ENCODE measurements at places on chromosomes 7 and 10.
A peak's percentile ranks its signal among the peaks of the same experiment; 100 is the strongest.

DNA sequence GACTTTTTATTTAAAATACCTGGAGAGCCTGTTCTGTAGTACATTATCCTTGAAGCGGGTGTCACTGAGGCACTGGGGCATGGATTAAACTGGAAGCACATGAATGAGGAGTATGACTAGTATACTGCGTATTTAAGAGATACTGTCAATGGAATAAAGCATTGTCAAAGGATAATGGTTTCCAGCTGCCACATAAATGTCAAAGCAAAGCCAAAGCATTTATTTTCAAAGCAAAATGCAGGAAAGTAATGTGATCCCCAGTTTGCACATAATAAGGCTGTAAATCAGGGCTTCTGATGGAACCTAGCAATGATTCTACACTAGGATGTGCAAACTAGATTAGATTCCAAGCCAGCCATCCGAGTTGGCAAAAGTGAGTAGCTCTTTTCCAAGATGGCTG is 240.1 kb downstream of the POU6F2 start:
- DNase-seq: no peak

GRCh38 chr10:125824736-125825135 is 1.4 kb downstream of the BCCIP start:
- peak; percentile 56 for DNase-seq

DNA sequence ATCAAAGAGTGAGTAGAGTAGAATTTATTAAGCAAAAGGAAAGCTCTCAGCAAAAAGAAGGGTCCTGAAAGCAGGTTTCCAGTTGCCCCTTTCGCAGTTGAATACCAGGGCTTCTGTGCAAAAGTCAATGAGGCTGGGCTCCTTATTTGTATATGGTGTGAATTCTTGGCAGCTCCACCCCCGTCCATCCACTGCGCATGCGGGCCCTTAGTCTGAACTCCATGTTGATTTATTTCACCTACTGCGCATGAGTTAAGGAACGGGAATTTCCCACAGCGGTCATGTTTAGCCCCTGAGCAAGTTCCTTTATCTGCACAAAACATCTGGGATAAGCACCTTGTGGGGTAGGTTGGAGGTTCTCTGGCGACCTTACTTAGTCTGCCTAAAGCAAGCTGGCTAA is 325.6 kb downstream of the ZWINT start:
- DNase-seq: no peak

GRCh38 chr7:151795168-151795811 is 81.6 kb downstream of the PRKAG2 start:
- no peak for DNase-seq

DNA sequence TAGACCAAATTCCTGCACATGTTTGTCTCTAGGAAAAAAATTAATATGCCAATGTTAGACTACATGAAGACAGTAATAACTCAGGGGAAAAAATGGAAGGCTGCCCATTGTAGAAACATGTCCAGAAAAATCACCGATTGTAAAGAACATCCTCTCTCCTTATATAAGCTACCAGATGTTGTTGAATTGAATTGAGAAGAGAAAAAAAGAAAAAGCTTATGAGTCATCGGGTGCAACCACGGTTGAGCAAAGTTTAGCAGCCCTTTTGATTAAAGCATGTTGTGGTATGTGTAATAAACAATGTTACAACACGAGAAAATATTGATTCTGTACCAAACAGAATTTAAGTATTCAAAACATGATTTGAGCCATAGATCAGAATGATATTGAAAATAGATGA is 102.3 kb upstream of the ARHGAP21 start:
- DNase-seq: peak; percentile 36

- DNase-seq: no peak
These were observed 48.5 kb upstream of the CFAP46 start for GRCh38 chr10:132990684-132991545.

GRCh38 chr7:2967705-2968104 is 76.0 kb downstream of the CARD11 start:
- DNase-seq: no peak

DNA sequence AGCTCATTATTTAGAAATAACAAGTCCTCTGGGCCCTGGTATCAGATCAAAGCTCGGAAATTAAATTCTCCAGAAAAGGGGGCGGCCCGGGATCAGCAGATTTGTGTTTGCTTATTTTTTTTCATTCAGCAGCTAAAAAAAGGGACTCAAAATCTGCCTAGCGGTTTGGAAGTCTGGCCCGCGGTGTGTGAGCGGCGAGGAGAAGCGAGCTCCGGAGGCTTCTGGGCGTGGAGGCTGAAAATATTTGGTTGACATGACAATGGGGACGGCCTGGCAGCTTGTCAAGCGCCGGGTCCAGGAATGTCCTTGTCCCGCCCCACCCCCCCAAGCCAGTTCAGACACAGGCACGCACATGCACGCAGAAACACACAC is 43.4 kb downstream of the FOXL3 start:
- no peak for DNase-seq

GRCh38 chr10:69303632-69304051 is 25.3 kb downstream of the HK1 start:
- DNase-seq: peak; percentile 36

DNA sequence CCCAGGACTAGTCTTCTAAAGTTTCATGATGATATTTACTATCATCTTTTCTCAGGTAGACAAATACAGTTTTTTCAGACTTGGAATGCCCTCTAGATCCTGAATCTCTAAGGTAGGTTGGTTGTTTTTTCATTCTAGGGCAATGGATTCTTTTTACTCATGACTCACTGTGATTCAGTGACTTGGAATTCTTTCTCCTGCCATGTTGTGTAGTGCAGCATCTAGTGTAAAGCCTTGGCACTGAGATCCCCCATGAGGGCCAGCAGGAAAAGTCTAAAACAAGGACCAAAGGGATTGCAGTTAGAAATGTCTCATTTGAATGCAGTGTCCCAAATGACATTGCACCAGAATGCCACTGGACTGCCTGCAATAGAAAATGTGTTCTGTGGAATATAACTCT is 430.4 kb downstream of the NEBL start:
- DNase-seq: no peak

GRCh38 chr7:20395104-20395503 is 64.4 kb downstream of the ITGB8 start:
- peak; percentile 97 for DNase-seq

DNA sequence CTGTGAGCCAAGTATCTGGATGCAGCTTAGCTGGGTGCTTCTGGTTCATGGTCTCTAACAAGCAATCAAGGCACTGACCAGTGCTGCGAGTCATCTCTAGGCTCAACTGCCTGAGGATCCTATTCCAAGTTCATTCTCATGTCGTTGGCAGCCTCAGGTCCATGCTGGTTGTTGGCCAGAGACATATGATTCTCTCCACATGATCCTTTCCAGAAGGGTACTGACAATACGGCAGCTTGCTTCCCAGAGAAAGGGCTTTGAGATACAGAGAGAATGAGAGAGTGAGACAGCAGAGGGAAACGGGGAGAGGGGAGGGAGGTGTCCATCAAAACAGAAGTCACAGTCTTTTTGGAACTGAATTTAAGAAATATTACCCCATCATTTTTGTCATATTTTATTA is 405.6 kb downstream of the XPNPEP1 start:
- DNase-seq: no peak

GRCh38 chr7:106871793-106872571 is 6.9 kb downstream of the PIK3CG start:
- no peak for DNase-seq

DNA sequence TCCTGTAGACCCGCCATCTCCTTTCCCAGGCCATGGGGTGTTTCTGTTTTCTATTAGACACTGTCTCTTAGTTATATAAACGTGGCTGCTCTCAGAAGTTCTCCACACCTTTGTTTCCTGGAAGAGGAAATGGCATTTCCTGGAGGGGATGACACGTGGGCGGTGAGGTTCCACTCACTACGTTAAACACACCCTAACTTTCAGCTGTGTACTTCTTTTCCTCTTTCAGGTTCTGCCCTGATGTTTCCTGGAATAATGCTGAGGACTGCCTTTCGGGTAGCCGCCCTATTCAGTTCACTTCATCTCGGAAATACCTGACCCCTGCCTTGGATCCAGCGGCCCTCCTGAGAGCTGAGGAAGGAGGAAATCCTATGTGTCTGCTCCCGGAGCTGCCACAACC is 3.4 kb upstream of the PRKCQ start:
- no peak for DNase-seq

DNA sequence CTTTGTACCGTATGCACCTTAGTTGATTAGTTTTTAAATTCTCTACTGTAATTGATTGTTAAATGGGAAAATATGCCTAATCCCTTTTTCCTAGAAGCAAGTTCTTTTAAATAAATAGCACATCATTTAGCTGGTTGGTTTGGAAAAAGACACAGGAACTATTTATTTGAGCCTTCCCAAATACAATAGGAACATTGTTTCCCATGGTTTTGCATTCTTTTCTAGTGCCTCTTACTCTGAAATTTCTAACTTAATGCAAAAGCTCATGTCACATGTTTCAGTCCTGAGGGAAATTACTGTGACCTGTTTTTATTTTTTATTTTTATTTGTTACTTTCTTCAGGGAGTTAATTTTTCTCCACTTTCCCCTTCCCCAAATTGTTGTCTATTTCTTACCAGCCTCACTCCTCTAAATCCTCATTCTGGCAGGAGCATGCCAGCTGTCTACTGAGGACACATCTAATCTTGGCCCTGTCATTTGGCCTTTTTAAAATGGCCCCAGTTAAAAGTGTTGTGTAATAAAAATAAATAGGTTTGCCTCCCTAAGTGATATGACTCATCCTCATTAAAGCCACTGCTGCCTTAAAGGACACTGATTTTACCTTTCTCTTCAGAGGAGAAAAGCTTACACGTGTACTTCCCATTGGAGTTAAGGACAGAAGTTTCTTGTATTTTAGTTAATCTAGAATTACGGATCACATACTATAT is 94.5 kb downstream of the PPP1R3A start:
- no peak for DNase-seq

- DNase-seq: no peak
These were observed 683.4 kb downstream of the SDK1 start for GRCh38 chr7:3984456-3984855.

GRCh38 chr10:70125918-70126552 is 6.6 kb downstream of the AIFM2 start:
- DNase-seq: no peak

- DNase-seq: peak; percentile 60
These were observed 359.2 kb upstream of the AOAH start for GRCh38 chr7:37083311-37084096.

- DNase-seq: no peak
These were observed 95.6 kb downstream of the OSBPL3 start for GRCh38 chr7:24884401-24884800.

GRCh38 chr10:30591249-30591670 is 38.3 kb downstream of the LYZL2 start:
- no peak for DNase-seq

GRCh38 chr7:19106241-19107080 is 11.0 kb downstream of the TWIST1 start:
- DNase-seq: no peak

- no peak for DNase-seq
These were observed 73.9 kb downstream of the HHEX start for GRCh38 chr10:92763634-92764155.

DNA sequence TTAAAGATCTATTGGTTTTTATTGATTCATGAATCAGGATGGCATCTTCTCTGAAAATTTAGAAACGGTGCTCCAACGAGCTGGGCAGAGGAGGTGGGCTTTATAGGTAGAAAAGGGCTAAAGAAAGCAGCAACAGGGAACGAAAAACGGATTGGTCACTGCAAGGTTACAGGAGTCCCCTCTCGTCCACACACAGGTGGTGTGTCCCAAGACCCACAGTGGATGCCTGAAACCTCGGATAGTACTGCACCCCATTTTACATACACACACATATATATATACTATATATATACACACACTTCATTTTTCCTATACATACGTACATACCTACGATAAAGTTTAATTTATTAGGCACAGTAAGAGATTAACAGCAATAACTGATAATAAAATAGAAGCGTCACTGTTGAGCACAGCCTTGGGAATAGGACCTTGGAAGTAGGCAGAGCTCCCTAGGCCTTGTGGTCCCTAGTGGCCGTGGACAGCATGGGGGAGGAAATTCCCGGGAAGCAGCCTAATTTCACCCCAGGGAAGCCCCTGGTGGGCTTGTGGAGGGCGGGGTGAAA is 737 bp upstream of the NUB1 start:
- no peak for DNase-seq

DNA sequence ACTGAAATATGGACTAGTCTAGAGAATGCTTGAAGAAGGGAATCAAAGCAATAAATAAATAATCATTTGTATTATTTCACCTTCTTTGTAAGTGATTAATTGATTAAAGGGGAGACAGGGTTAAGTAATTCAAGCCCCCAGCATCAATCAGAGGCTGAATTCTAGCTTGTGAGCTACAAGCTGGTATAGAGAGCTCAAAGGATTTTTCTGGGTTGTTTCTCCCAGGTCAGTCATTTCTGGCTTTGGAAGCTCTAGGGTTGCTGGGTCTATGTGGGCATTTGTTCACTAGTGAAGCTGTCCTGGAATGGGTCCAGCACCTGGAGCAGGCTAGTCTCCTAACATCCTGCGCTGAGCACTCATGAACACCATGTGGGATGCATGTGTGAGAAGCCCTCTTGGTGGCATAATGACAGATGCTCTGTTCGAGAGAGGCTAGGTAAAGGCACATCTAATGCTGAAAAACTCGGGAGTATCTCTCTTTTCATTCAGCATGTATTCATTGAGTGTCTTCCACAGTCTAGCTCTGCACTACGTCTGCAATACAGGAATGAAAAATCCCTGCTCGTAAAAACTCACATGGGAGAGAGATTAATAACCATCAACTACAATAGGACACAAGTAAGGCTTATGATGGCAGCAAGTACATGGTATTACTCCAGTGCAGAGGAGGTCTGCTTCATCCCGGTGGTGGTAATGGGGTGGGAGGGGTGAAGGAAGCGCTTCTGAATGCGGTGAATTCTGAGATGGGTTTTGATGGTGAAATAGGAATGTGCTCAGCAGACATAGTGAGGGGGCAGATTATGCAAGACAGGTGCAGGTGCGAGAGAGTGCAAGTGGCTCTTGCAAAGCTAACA is 68.0 kb upstream of the NRP1 start:
- DNase-seq: no peak

- no peak for DNase-seq
These were observed 145.4 kb downstream of the SNX10 start for GRCh38 chr7:26437003-26437532.

DNA sequence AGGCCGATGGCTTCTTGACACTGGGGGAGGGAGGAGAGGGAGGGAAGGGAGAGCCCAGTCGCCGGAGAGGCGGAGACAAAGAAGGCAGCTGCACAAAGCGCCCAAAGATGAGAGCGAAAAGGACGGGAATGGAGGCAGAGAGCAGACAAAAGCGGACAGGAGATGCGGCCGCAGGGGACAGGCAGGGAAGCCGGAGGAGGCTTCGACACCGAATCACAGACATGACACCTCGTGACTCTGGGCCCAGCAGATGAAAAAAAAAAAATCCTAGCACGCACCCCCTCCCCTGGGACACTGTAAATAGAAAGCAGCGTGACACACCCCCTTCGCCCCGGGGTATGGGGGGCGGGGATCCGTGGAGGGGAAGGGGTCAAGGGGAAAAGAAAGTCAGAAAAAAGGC is 976 bp downstream of the NAT16 start:
- no peak for DNase-seq

DNA sequence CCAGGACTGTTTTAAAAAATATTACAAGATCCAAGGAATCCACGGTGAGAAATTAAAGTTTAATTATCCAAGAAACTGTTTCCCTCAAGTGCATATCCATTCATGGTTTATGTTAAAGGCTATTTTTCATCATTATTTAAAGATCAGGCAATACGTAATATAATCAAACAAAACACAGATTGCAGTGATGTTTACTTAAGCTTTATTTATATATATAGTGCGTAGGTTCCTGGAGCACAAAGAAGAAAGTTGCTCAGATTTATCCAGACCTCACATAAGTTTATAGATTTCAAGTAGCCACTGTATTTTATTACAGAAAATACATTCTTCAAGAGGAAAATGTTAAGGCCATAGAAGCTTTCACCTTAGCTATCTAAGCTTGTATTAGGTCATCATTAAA is 210.0 kb upstream of the KLF14 start:
- no peak for DNase-seq

All from HS-5 (cell line).